ENCODE measurements at places on chromosomes 11 and 22.

DNA sequence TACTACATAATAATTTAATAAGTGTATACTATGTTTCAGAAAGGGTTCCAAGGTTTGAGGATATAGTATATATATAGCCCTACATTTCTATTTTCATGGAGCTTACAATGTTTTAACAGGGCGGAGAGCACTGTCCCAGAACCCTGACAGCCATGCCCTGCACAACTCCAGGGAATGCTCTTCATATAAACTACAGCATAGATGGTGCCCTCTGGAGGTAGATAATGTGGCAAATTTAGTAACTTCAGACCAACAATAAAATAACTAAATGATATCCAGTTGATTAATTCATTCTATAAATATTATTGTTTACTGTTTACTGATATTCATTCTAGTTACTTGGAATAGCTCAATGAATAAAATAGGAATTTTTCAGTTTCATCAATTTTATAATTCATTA, 693.7 kb upstream of the CCDC179 start:
- no peak for DNase-seq

DNA sequence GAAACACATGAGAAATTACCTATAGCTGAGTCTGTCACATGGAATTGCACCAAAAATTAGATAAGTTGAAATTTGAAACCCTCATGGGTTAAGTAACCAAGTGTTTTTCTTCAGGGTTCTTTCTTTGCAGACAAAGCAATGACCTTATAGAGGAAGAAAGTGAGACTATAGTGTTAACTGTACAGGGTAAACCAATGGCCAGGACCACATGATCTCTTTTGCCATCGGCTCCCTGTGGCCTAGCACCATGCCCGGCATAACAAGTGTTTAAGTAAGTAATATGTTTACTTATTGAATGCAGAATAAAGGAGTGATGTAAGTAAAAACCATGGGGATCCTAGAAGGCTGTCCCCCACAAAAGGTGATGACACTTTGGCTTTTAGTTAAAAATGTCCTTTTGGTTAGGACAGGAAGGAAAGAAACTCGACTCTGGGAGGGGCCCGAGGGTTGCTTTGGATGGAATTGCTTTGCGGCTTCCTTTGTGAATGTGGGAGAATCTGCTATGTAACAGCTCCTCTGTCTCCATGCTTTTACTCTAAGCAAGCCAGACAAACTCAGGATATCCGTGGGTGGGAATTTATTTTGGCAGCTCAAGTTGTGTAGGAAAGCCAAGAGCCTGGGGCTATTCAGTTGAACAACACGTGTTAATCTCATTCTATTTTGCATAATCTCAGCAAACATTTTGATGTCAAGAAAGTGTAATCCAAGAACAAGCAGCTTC, 454.7 kb downstream of the INSC start:
- no peak for DNase-seq

DNA sequence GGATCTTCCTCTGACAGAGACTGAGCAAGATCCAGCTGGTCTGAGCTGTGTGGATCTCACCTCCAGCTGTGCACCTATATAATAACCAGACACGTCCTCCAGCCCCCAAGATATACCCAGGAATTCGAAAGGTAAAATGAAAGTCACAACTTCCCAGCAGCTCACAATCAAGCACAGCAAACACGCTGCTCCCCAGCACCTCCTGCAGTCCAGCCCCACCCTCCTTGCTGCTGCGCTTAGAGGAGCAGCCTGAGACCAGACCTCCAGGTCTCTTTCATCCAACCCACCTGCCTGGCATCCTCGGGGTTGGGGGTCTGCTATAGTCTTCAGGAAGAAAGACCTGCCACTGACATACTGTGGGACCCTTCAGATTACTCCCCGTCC, 3.0 kb upstream of the APOL4 start:
- no peak for DNase-seq

GRCh38 chr22:35510951-35511350, 29.7 kb upstream of the RASD2 start:
- no peak for DNase-seq

DNA sequence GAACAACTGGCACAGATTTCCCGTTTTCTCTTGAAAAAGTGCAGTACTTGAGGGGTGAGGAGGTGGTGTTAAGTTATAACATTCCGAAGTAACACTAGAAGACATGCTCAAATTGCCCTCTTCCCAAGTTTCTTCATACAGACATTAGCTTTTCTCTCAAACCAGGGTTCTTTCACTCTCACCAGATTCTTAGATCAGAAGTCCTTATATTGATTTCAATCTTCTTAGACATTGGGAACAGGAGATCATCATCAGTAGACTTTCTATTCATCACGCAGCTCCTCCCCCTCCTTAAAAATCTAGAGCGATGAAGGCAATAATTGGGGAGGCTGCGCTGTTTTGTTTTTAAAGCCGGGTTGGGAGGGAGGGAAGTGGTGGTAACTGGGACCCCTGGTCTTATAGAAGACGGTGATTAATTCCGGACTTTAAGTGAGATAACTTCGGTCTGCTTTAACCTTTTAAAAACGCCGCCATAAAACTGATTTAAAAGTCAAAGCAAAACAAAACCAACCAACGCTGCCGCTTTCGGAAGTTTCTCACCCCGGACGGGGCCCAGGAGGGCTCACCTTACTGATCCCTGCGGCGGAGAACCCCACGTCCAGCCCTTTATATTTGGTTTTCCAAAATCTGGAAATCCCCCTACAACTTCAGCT, 665 bp downstream of the USP28 start:
- DNase-seq: peak; percentile 39

GRCh38 chr22:44601725-44602124, 100.3 kb upstream of the PRR5 start:
- DNase-seq: no peak

GRCh38 chr11:6745465-6746015, 26.2 kb downstream of the OR2AG2 start:
- DNase-seq: no peak

DNA sequence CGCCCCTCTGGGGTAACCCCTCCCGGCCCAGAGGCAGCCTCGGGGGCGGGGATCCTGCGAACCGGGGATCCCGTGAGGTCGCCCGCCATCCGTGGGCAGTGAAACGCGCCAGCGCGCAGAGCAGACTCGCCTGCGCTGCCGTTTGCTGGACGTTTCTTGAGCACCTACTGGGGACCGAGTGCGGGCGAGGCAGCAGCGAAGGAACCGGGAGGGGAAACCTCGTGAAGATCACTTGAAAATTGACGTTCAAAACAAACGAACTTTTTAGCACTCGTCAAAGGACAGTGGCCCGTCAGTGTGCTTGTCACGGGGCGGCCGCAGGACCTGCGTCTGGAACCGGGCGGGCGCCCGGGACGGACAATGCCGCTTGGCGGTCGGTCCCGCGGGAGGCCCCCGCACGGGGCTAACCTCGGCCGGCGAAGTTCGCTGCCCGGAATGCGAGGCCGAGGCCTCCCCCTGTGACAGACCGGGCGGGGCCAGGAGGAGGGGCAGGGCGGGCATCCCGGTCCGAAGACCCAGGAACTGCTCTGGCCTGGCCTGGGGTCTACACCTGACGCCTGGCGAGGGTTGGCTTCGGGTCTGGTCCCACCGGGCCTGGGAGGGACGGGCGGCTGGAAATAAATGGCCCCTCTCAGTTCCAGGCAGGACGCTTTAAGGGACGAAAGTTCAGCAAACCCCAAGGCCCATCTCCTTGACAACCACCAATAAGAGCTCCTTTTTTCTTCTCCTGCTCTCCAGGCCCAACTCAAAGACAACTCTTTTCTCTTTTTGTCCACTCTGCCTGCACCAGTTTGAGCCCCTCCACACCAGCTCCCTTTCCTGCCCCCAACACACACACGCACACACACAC, 723 bp upstream of the SCUBE1 start:
- no peak for DNase-seq

All from pons (tissue), 1 donor.